ENCODE measurements at places on chromosomes 1 and 21. TPM values are rescaled to one million over a fixed set of nuclear protein-coding genes. Genes with fewer than 3 reads are reported as not detected.

DNA sequence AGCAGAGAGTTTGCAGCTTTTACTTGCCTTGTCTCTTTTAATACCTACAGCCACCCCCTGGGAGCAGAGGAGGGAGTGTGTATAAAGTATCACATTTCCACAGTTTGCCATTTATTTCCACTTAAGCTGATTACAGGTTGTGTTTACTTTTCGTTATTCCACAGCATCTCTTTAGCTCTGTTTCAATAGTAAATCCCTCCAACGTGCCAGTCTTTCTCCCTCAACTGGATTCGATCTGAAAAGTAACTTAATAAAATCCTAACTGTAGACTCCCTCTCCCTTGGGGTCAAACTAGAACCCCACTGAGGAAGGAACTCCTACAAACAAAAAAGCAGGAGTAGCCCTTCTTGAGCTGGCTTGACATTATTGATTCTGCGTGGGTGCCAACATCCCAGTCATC, 3.1 kb upstream of the FCGR2A start:
- H3K27me3 ChIP-seq = no peaks in the 10 kb centered on the region
- no peaks in the 10 kb centered on the region for H3K36me3 ChIP-seq
- no peak overlapping the region for H3K27ac ChIP-seq
- no peak for DNase-seq
- no peaks in the 10 kb centered on the region for H3K4me1 ChIP-seq
- no peak overlapping the region for H3K4me3 ChIP-seq

DNA sequence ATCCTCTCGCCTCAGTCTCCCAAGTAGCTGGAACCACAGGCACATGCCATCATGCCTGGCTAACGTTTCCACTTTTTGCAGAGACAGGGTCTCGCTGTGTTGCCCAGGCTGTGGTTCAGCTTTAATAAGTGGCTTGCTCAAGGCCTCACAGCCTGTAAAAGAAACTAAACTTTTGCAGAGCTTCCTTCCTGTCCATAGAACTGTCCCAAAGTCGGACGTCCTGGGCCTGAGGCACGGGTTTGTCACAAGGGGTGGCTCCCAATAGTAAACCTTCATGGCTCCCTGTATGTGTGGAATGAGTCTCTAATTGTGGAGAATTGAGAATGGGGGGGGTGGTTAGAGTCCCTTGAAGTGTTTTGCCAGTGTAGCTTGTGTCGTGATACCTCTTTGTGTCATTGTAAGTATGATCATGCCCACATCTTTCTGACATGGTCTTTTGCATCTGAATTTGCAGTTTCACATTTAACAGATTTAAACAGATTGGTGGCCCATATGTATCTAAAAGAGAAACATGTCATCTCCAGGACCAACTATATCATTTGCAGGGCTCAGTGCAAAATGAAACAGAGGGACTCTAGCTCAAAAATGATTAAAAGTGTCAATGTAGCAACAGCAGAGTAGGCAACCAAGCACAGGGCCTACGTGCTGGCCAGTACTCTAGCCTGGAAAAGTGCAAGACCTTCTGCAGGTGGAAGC, 332.1 kb downstream of the KIF26B start:
- no peak overlapping the region for H3K27ac ChIP-seq
- no peak for DNase-seq
- H3K4me1 ChIP-seq = no peaks in the 10 kb centered on the region
- H3K4me3 ChIP-seq = no peak overlapping the region
- no peaks in the 10 kb centered on the region for H3K27me3 ChIP-seq

DNA sequence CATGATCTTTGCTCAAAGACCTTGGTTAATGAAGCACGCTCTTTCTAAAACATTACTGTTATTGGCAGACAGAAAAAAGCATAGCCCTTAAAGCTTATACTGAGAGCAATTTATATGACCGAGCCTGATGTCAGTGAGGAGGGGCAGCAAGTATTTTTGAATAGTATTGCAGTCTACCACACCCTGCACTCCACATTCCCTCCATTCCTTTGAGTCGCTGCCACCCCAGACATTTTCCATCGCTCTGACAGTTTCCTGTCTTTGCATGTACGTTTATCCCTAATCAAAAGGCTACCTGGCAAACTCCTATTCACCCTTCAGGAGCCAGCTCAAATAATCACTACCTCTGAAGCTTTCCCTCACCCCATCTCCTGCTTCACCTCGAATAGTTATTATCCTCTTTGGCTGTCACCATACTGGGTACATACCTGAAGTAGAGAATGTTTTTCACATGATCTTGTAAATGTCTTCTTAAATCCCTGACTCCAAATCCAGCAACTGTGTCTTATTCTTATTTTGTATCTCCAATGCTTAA, 5.5 kb upstream of the JUN start:
- H3K4me3 ChIP-seq = no peak overlapping the region
- H3K4me1 ChIP-seq = peaks cover 17% of the 10 kb centered on the region
- H3K27me3 ChIP-seq = no peaks in the 10 kb centered on the region
- H3K27ac ChIP-seq = no peak overlapping the region
- DNase-seq = no peak
- H3K36me3 ChIP-seq = no peaks in the 10 kb centered on the region

DNA sequence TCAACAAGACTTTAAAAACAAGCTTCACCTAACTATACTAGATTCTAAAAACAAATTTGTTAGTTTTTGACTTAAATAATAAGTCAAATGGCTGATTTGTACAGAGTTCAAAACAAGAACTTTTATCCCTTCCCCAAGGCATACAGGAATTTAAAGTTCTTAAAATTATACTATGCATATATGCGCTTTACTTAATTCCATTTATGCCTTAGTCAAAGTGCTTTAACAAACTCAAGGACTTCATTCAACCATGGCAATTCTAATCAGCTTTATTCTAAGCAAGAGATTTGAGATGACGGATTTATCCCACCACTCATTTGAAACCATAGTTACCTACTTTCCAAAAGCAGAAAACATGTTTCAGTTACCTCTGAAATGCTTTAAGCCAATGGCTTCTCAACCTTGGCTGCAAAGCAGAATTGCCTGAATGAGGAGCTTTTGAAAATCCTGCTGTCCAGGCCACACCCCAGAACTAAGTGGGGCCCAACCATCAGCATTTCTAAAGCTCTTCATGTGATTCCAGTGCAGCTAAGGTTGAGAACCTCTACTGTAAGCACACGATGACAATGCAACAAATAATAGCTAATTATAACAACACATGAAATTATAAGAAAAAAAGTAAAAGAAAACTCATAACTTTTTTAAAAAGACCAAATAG, 44.6 kb downstream of the TTLL7 start:
- no peak overlapping the region for H3K4me3 ChIP-seq
- H3K36me3 ChIP-seq = no peaks in the 10 kb centered on the region
- no peak for DNase-seq
- H3K27ac ChIP-seq = no peak overlapping the region
- no peaks in the 10 kb centered on the region for H3K27me3 ChIP-seq
- peaks cover 3% of the 10 kb centered on the region for H3K4me1 ChIP-seq

- no peaks in the 10 kb centered on the region for H3K36me3 ChIP-seq
- no peak for DNase-seq
- H3K27me3 ChIP-seq = no peaks in the 10 kb centered on the region
- no peaks in the 10 kb centered on the region for H3K4me1 ChIP-seq
Measured at GRCh38 chr1:245810789-245811337, 656.1 kb downstream of the KIF26B start.

- no peaks in the 10 kb centered on the region for H3K4me1 ChIP-seq
- no peak overlapping the region for H3K4me3 ChIP-seq
- H3K27ac ChIP-seq = no peak overlapping the region
- DNase-seq = no peak
- H3K36me3 ChIP-seq = no peaks in the 10 kb centered on the region
Measured at GRCh38 chr1:143736562-143736961, 235.2 kb downstream of the FAM72C start.

DNA sequence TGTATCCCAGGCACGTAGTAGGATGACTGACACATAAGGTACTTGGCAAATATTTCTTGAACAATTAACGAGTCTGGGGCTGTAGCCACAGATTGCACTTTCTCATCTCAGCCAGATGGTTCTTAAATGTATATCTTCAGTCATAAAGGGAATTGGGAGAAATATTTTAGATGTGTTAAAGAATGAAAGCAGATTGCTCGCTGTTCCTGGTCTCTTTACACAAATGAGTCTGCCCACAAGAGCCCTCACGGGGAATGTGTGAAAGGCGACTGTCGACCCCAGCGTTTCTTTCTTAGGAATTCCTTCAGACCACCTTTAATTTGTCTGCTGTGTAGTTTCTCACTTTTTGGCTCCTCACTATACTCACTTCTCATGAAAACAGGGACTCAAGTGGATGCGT, 725 bp downstream of the MT1HL1 start:
- H3K4me1 ChIP-seq = no peaks in the 10 kb centered on the region
- no peak overlapping the region for H3K4me3 ChIP-seq
- no peaks in the 10 kb centered on the region for H3K27me3 ChIP-seq
- no peaks in the 10 kb centered on the region for H3K36me3 ChIP-seq
- H3K27ac ChIP-seq = no peak overlapping the region

DNA sequence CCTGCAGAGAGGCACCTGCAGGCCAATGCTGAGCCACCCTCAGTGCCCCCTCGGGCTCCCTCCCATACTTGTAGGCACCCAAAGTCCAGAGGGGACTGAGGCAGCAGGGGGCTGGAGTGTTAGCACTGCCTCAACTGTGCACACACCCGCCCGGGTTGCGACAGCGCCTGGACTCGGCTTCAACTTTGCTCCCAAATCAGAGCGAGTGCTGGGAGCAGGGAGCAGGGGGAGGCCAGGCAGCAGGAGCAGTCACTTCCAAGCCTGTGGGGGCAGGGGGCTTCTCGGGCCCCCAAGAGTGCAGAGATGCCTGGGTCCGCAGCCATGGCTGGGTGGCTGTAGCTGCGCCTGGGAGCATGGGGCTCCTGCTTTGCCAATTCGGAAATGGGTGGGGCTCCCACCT, 79.5 kb downstream of the DISP1 start:
- H3K36me3 ChIP-seq = no peaks in the 10 kb centered on the region
- H3K4me3 ChIP-seq = no peak overlapping the region
- peaks cover 25% of the 10 kb centered on the region for H3K4me1 ChIP-seq
- no peaks in the 10 kb centered on the region for H3K27me3 ChIP-seq
- DNase-seq = no peak

GRCh38 chr1:115908565-115909274, 67.6 kb upstream of the SLC22A15 start:
- no peak for DNase-seq
- no peak overlapping the region for H3K4me3 ChIP-seq
- H3K27ac ChIP-seq = no peak overlapping the region
- no peaks in the 10 kb centered on the region for H3K27me3 ChIP-seq

- no peaks in the 10 kb centered on the region for H3K36me3 ChIP-seq
- H3K27me3 ChIP-seq = no peaks in the 10 kb centered on the region
- no peak overlapping the region for H3K4me3 ChIP-seq
- no peak for DNase-seq
- peaks cover 26% of the 10 kb centered on the region for H3K4me1 ChIP-seq
- H3K27ac ChIP-seq = no peak overlapping the region
Measured at GRCh38 chr1:203089001-203089650, 3.3 kb upstream of the MYOG start.

DNA sequence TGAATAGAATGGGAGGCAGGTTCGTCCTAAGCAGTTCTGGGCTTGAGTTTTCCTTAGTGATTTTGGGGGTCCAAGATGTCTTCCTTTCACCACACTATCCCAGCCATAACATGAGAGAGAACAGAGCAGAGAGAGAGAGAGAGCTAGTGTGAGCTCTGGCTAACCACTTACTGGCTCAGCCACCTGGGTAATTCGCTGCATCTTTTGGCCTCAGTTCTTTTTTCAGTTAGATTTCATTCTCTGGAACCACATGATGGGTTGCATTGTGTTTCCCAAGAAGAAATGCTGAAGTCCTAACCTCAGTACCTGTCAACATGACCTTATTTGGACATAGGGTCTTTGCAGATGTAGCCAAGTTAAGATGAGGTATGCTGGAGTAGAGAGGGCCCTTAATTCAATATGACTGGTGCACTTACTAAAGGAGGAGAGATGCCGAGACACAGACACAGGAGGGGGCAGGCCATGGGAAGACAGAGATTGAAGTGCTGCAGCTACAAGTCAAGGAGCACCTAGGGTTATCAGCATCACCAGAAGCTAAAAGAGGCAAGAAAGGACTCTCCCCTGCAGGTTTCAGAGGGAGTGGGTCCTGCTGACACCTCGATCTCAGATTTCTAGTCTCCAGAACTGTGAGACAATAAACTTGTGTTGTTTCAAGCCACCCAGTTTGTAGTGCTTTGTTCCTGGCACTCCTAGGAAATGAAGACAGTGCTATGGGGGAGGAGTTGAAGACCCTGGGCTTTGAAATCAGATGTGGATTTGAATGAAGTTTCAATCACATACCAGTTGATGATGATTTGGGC, 26.2 kb upstream of the TARBP1 start:
- H3K27me3 ChIP-seq = no peaks in the 10 kb centered on the region
- H3K27ac ChIP-seq = peak overlapping the region; percentile 88
- DNase-seq = no peak
- H3K4me1 ChIP-seq = peaks cover 16% of the 10 kb centered on the region

DNA sequence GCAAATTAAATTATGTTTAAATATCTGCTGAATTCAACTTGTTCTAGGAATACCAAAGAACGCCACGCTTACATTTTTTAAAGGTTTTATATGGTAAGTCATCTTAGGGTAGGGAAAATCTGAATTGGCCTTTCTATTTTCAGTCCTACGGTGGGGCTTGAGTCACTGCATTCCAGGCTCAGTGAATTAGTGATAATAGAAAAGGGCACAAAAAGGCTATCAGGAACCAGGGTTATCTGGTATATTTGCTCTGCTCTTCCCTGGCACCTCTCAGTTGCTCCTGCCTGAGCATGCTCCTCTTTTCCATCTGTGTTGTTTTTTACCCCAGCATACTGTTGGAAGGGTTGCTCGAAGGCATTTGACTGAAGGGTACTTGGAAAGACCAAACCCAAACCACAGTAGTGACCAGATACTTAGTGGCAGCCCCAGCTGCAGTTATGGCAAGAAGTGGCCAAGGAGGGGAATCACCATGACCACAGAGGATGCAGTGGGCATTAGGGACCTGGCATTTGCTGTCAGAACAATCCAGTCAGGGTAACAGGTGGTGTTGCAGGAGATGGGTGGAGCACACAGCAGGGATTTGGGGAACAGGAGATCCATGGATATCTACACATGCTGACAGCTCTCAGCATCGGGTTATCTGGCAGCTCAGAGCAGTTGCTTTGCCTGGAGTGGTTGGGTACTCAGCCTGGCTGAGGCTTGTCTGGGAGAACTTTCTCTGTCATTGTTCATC, 2.3 kb downstream of the OVAAL start:
- H3K4me1 ChIP-seq = peaks cover 6% of the 10 kb centered on the region
- H3K27ac ChIP-seq = no peak overlapping the region
- H3K36me3 ChIP-seq = no peaks in the 10 kb centered on the region
- no peak overlapping the region for H3K4me3 ChIP-seq
- no peak for DNase-seq
- no peaks in the 10 kb centered on the region for H3K27me3 ChIP-seq

Gene KCNK2
- total RNA-seq = 0.68 TPM

Gene TRIM67
- total RNA-seq = not detected

Gene ADGRL4
- total RNA-seq = 31.9 TPM

Gene CELA2B
- total RNA-seq = not detected

Gene LCE6A
- not detected for total RNA-seq

Gene CR1L
- not detected for total RNA-seq
